ENCODE measurements at places on chromosomes 12 and 14.

GRCh38 chr12:49917166-49917787 is 13.6 kb upstream of the FAIM2 start:
- no peak for DNase-seq

DNA sequence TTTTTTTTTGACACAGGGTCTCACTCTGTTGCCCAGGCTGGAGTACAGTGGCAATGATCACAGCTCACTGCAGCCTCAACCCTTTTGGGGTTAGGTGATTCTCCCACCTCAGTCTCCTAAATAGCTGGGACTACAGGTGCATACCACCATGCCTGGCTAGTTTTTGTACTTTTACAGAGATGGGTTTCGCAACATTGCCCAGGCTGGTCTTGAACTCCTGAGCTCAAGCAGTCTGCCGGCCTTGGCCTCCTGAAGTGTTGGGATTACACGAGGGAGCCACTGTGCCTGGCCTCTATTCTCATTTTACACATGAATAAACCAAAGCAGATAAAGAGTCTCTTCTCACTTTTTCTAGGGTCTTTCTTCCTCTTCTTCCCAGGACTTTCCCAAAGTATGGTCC is 3.2 kb downstream of the TOMM20L start:
- DNase-seq, result no peak

DNA sequence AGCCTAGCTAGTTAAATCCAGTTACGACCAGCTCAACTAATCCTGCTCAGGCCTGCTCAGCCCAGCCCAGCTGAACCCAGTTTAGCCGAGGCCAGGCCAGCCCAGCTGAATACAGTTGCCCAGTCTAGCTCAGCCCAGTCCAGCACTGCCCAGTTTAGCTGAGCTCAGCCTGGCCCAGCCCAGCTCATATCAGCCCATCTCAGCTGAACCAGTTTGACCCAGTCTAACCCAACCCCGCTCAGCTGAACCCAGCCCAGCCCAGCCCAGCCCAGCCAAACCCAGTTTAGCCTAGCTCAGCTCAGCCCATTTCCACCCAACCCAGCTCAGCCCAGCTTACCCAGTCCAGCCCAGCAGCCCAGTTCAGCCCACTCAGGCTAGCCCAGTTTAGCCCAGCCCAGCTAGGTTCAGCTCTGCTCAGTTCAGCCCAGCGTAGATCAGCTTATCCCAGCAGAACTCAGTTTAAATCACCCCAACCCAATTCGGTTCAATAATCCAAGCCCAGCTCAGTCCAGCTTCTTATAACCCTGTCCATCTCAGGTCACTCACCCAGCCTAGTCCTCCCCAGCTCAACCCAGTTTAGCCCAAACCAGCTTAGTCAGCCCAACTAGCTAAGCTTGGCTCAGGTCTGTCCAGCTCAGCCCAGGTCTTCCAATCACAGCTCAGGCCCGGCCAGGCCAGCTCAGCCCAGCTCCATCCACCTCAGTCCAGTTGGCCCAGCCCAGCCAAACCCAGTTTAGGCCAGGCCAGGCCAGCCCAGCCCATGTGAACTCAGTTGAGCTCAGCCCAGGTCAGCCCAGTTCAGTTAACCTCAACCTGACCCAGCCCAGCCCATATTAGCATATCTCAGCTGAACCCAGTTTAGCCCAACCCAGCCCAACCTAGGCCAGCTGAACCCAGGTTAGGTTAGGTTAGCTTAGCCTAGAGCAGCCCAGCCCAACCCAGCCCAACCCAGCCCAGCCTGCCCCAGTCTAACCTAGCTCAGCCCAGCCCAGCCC is 76.7 kb downstream of the TMEM121 start:
- DNase-seq, result no peak

GRCh38 chr12:22535478-22535877 is 8.9 kb downstream of the C2CD5 start:
- no peak for DNase-seq

- no peak for DNase-seq
Observed at GRCh38 chr14:21514341-21514740, 3.2 kb upstream of the METTL3 start.

GRCh38 chr12:98221243-98221808 is 294.1 kb upstream of the TMPO start:
- no peak for DNase-seq

DNA sequence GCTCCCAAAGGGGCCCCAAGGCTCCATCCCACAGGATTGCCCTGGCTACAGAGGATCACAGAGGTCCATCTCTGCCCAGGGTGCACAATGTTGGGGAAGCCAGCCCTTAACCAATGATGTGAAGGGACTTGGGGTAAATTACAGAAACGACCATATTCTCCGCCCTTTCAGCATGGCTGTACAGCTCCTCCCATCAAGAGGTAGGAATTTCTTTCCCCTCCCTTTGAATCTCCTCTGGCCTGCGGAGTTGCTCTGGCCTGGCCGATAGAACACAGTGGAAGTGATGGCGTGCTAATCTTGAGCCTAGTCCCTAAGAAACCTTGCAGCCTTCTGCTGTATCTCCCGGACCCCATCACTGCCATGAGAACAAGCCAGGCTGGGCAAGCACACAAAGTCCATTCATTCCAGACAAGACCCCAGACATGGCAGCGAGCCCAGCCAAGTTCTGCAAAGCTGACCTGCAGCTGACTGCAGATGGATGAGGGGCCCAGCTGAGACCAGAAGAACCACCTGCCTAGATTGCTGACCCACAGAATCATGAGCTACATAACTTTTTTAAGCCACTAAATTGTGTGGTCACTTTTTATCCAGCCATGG is 6.9 kb upstream of the IFI27 start:
- no peak for DNase-seq

DNA sequence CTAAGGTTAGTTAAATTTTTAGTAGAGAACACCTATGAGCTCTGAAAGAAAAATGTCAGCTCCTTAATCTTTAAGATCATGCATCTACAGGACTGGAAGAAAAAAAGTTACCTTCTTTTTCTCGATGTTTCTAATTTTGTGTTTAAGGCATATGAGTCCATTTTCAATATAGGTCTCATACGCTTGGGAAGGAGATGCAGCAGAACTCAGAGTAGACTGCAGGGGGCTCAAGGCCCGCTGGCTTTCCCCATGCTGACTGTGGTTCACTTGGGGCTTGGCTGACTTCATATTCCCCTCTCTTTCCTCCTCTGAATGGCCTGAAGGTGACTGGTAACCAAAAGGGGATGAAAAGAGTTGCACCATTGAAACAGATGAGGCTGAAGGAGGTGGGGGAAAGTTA is 1.5 kb downstream of the CAPRIN2 start:
- no peak for DNase-seq

DNA sequence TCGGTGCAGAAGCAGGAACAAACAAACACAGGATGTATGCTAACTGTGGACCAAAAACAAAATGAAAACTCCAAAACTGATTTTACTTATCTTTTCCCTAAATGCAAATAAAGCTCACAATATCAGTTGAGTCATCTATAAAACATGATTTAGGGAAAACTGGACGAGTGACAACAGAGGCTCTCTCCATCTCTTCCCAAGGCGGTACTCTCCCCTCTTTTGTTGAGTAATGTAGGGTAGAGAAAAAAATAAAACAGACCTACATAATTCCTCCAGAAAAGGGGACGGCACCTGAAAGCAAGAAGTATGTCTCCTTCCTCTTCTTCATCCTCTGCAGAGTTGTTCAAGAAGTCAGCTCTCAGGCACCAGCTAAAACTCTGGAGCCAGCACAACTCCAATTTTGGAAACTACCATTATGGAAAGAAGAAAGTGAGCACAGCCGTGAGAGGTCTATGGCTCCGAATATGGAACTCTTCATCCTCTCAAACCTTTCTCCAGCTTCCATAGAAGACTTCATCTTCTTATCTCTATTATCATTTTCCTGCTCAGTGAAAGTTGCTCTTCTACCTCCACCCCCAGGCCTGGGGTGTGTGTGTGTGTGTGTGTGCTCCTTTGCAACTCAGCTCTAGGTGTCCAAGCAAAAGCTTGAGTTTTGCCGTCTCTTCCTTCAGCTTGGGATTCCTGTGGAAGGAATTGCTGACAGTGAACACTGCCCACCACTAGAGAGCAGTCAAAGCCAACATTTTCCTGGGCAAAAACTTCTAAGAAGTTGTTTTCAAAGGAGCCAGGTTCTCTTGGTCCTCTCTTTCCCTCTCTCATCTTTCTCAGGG is 155.4 kb downstream of the DIO2 start:
- no peak for DNase-seq

DNA sequence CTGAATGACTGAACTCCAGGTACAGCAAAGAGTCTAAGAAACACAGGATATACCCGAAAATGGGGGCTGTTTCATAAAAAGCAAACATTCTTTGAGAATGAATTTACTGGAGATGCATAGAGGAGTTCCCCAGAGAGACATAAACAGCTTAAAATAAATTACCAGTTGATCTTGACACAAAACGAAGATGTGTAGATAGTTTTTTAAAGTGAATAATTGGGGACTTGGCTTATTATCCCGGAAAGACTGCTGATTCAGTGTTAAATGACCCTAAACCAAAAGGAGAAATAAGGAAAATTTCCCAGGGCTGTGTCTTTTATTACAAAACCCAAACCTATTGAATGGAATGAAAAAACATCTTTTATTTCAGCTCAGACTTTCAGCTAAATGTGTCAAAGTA is 1052.8 kb upstream of the TMEM132C start:
- DNase-seq, result no peak

- no peak for DNase-seq
Observed at GRCh38 chr14:62614122-62614521, 431.1 kb downstream of the KCNH5 start.

DNA sequence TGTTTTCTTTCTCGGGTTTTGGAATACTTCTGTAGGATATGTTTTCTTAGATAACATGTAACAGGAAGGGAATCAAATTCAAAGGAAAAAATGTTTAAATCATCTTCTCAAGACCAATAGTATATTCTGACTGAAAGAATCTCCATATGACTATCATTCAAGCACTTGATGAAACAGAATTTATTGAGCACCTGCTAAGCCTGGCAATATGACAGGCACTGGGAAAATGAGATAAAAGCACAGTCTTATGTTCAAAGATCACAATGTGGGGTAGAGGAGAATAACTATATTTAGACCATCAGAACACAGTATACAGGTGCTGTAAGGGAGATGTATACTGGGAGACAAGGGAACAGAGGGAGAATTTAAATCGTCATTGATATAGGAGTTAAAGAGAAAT is 19.1 kb upstream of the TMEM30B start:
- DNase-seq, result no peak

DNA sequence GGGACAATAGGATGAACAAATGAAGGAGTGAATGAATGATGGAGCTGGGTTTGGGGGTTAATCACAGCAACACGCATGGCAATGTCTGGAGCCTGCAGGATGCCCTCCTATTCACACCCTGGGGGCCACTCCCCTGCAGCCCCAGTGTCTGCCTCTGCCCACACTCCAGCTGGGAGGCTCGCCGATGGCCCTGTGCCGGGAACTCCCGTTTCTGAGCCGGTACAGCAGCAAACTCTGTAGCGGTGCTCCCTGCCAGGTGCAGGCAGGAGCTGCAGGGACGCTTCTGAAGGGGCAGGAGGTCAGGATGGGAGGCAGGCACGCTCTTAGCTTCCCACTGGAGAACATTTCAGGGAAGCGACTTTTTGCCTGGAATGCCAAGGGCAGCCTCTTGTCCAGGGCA is 55.4 kb upstream of the NCOR2 start:
- DNase-seq, result no peak

DNA sequence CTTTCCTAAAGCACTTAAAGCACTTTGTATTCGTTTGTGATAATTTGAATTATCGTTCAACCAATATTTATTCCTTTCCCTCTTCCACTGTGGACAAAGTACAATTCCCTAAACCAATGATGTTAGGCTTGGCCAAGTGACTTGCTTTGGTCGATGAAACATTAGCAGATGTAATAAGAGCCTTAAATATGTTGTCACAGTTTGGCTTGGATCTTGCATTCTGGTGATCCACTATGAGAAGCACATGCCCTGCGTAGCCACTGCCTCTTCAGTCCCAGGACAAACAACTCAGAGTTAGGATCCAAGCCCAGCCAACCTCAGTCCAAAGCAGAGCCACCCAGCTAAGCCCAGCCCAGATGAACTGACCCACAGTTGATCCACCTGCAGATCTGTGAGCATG is 8.4 kb upstream of the C12orf75 start:
- no peak for DNase-seq

DNA sequence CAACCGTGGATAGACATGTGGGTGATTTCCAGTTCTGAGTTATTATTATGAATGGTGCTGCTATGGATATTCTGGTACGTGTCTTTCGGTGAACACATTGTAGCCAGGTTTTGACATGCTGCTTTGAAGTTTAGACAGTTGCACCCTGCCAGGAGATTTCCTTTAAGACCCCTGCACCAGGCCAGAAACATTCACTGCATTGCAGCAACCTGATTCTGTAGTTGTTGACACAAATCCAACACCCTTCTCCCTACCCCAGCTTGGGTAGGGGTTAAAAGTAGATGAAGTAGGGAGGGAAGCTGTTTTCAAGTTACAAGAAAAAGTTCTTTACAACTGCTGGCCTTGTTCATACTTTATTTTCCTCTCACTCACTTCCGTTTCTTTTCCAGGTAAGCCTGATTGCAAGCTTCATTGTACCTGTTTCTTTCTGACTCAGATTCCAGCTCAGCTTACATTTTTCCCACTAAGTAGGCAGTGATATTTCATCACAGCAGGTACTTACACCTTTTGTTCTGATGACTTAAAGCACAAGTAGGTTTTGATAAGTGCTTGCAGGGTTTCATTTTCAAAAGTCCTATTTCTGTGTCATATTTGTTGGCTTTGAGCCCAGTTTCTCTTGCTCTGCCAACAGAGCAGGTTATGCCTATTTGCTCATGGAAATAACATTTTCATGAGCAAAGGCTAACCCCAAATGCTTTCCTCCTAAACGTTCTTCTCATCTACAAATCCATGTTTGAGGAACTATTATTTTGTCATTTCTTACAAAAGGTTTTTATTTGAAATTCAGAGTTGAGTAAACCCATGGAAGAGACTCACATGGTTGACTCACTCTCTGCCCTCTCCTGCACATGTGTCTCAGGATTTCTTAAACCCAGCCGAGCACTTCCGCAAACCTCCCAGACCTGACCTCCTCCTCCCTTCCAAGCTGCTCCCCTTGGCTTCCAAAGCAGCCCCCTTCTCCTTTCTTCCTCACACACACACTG is 12.1 kb upstream of the LTA4H start:
- no peak for DNase-seq

- no peak for DNase-seq
Observed at GRCh38 chr14:63282997-63283883, 35.5 kb downstream of the GPHB5 start.

GRCh38 chr12:53169644-53170043 is 10.9 kb upstream of the ZNF740 start:
- DNase-seq, result no peak

GRCh38 chr14:94689985-94690400 is 77.8 kb downstream of the SERPINA3 start:
- DNase-seq, result no peak

DNA sequence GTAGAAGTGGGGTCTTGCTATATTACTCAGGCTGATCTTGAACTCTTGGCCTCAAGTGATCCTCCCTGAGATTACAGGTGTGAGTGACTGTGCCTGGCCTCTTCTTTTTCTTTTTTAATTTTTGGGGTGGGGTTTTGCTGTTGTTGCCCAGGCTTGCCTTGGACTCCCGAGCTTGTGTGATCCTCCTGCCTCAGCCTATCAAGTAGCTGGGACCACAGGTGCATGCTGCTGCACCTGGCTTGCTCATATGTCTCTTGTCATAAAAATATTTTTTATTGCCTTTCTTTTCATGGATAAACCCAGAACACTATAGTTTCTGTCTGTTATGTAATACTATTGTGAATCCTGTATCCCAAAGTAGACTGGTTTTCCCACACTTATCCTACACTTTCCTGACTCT is 26.0 kb downstream of the SCYL2 start:
- DNase-seq, result no peak

GRCh38 chr12:50620978-50621360 is 116.2 kb downstream of the DIP2B start:
- no peak for DNase-seq
